ENCODE measurements at places on chromosomes 16 and 17. TPM values are rescaled to one million over a fixed set of nuclear protein-coding genes. Genes with fewer than 3 reads are reported as not detected.

The SAMD14 gene
- total RNA-seq: not detected

The SLC13A2 gene
- not detected for total RNA-seq

The CYB5B gene
- total RNA-seq: 20.0 TPM

The ASPA gene
- 0.66 TPM for total RNA-seq

The GSG1L gene
- not detected for total RNA-seq

The TNFSF13 gene
- total RNA-seq: 18.8 TPM

The VPS25 gene
- 23.9 TPM for total RNA-seq

Measured in body of pancreas (tissue), 4 donors.